ENCODE measurements at places on chromosomes 3 and 15.

DNA sequence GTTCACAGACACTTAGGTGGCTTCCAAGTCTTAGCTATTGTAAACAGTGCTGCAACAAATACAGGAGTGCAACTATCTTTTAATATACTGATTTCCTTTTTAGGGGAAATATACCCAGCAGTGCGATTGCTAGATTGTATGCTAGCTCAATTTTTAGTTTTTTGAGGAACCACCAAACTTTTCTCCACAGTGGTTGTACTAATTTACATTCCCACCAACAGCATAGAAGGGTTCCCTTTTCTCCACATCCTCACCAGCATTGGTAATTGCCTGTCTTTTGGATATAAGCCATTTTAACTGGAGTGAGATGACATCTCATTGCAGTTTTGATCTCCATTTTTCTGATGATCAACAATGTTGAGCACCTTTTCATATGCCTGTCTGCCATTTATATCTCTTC, 58.9 kb downstream of the ZNF148 start:
- DNase-seq, result no peak

GRCh38 chr3:20325563-20325962, 139.6 kb upstream of the SGO1 start:
- no peak for DNase-seq

- DNase-seq, result no peak
These were observed 17.3 kb downstream of the IGSF10 start for GRCh38 chr3:151443583-151443982.

DNA sequence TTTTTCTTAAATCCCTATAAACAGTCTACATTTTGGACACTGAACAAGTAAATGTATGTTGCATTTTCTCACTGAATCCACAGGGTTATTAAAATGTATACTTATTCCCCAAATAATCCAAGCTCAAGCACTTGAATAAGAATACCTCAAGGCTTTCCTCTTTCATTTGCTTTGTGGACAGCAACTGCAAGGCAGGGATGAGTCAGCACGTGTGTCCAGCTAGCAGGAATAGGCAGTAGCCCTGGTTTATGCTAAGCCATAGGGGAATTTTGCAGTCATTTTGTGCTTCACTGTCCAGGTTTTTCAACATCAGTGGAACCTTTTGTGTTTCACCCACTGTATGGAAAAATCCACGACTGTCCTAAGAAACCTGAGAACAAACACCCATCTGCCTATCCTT, 96.7 kb upstream of the KCNMB2 start:
- DNase-seq, result no peak

GRCh38 chr3:15108082-15108545, 9.2 kb upstream of the RBSN start:
- peak; percentile 75 for DNase-seq

Measured in ovary (tissue), 10 donors.